Astrocyte of the cerebellum (primary cell): ENCODE measurements at places on chromosomes 16 and 17.

DNA sequence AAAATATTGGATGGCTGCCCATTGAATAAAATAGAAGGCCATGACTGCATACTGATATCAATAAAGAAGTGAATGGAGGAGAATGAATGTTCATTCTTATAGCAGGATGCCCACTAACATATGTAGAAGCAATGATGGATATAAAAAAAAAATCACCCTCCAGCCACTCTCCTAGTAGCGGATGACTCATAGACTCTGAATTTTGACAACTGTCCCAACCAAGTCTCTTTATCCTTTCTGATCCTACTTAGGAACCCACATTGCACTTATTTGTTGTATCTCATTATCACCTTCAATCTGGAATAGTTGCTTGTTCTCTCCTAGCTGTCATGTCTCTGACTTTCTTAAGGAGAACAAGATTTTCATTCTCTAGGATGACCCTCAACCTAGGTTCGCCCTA, 429.9 kb downstream of the HS3ST3B1 start:
- DNase-seq: no peak

DNA sequence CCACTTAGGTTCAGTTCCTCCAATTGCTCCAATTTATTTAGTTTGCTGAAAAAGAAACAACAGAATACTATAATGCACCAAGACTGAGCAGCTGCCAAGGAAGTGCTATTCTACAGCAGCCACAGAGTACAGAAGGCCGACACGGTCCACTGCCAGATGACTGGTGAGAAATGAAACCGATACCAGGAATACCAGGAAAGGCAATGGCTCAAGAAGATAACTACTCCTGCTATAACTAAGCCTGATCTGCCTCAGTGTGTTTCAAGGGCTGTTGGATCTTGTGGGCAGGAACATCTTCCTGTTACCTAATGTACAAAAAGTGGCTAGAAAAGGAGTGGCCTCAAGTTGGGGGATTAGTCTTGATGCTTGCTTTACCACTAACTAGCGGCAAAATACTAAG, 32.8 kb downstream of the MARVELD3 start:
- DNase-seq: no peak

GRCh38 chr16:75130150-75130771, 13.7 kb upstream of the LDHD start:
- no peak for DNase-seq

- DNase-seq: no peak
Observed at GRCh38 chr17:72588561-72588960, 467.7 kb downstream of the SOX9 start.

DNA sequence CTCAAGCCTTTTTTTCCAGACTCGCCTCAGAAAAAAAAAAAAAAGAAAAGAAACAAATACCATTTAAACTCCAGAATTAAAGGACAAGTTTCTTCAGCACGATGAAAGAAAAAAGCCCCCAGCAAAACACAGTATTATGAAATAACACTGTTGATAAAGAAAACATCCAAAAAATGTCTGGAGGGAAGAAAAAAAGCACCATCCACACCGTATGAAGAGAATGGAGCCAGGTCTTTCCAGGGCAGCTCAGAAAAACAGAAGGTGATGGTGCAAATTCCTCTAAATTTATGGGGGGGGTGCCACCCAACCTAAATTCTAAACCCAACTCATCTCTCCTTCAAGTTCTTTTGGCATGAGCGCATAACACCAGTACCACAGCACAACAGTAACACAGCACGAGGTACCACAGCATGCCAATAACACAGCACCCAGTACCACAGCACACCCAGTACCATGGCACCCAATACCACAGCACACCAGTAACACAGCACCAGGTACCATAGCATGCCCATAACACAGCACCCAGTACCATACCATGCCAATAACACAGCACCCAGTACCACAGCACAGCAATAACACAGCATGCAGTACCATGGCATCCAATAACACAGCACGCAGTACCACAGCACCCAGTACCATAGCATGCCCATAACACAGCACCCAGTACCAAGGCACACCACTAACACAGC, 19.0 kb downstream of the AXIN1 start:
- no peak for DNase-seq

- no peak for DNase-seq
Observed at GRCh38 chr17:36631022-36631421, 29.6 kb downstream of the MRM1 start.

- DNase-seq: peak; percentile 50
Observed at GRCh38 chr16:81319221-81319912, 4.6 kb downstream of the GAN start.

GRCh38 chr17:22123536-22124281, 431.4 kb downstream of the KCNJ18 start:
- no peak for DNase-seq

DNA sequence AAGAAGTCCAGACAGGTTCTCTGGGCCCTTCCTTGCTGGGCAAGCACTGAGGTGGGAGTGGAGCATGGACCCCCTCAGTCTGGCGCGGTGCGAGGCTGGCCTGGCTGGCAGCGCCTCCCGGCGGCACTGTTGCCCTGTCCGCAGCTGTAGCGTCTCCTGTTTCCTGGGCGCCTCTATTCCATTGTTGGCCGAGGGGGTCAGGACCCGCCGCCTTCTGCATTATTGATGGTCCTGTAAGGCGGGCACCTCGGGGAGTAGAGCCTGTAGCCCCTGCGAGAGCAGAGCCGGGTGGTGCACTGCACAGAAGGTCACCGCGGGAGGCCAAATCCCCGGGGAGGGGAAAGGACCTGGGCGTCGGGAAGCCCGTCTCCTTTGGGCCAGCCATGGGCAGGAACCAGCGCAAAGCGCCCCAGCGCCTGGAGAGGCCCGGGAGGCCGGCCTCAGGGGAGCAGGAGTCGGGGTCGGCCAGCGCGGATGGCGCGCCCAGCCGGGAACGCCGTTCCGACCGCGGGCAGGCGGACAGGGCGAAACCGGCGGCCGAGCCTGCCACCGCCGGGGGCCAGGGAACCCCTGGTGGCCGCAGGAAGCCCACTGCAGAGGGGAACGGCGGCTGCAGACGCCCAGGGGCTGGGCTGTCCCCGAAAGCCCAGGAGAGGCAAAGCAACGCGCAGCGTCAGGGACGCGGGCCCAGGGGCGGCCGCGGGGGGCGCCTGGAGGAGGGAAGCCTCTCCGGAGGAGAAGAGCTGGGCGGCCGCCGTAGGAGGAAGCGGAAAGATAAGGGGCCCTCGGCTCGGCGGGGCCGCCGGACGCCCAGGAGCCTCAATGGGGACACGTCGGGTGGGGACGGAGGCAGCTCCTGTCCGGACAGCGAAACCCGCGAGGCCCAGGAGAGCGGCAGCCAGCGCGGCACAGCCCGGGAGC, at the start of gene MYO15B:
TSS of gene MYO15B (plus strand) at position 126 of the 921 bp plus-strand sequence. CDS start at position 384, 258 bp downstream.
- no peak for DNase-seq

DNA sequence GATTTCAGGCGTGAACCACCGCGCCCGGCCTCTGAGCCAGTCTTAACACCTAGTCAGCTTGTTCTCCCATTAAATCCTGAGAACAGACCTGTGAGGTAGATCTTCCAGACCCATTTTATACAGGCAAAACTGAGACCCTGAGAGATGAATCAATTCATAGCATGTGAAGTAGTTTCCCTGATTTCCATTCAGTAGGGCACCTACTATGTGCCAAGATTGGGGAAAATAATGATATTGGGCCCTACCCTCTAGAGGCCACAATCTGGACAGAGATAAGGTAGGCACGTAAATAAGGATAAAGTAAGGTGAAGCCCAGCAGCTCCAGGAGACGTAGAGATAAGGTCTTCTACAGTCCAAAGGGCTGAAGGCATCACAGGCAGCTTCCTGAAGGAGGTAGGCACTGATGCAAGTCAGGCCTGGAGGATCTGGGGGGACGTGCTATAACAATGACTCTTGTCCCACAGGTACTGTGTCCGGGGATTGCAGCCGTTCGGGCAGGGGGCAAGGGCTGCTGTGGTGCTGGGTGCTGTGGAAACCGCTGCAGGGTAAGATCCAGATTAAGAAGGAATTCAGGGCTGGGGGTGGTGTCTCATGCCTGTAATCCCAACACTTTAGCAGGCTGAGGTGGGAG, 5.7 kb downstream of the VMO1 start:
- DNase-seq: no peak

- no peak for DNase-seq
Observed at GRCh38 chr17:57636274-57636673, 108.8 kb downstream of the CCDC182 start.

DNA sequence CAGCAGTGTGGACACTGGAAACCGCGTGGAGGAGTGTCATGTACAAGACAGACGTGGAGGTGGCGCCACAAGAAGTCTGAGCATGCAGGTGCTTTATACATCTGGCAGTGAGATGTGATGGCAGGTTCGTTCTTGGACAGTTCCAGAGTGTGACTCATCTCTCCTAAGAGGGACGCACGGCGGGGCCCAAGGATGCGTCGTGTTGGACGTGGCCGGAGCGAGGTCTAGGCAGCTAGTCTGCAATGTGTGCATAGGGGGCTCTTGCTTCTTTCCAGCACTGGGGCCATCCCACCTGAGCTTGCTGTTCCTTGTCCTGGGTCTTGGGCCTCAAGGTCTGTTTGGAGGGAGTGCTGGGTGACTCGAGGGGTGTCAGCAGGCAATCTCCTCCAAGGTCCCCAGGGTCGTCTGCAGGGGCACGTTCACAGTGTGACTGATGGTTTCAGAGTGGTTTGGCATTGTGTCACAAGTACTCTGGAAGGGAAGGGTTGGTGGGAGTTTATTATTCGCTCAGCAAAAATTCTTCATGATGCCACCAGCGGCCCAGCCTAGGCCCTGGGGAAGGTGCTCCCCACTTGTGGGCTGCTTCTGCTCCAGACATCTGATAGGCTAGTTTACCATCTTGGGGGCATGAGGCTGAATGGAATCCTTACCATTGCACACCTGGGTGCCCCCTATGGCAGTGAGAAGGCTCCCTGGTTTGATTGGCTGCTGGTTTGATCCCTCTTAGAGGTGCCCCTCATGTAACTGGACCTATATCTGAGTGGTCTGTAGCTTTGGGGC, 22.1 kb downstream of the SPACA3 start:
- no peak for DNase-seq

DNA sequence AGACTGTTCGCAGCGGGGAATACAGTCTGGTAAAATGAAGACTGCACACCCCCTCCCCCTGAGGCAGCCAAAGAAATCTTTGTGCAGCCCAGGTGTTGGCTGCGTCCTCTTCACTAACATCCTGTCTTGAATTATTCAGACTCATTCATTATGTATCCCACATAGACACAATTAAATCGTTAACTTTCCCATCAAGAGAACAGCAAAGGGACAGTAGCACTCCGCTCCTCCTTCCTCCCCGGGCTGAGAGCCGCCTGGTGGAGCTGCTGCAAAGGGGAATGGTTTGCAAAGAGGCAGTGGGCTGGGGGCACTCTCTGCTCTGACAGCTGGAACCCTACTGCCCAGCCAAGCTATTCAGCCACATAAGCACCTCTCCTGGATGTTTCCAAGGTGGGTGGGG, 290.0 kb upstream of the SOX9 start:
- no peak for DNase-seq

- no peak for DNase-seq
Observed at GRCh38 chr17:63498626-63499195, 21.9 kb downstream of the ACE start.

DNA sequence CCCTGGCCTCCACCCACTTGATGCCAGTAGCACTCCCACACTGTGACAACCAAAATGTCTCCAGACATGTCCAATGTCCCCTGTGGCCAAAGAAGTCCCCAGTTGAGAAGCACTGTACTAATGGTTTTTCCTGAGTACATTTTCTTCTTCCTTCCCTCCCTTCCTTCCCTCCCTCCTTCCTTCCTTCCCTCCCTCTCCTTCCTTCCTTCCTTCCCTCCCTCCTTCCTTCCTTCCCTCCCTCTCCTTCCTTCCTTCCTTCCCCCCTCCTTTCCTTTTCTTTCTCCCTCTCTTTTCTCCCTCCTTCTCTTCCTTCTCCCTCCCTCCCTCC, 76.7 kb upstream of the CDC42EP4 start:
- DNase-seq: no peak

DNA sequence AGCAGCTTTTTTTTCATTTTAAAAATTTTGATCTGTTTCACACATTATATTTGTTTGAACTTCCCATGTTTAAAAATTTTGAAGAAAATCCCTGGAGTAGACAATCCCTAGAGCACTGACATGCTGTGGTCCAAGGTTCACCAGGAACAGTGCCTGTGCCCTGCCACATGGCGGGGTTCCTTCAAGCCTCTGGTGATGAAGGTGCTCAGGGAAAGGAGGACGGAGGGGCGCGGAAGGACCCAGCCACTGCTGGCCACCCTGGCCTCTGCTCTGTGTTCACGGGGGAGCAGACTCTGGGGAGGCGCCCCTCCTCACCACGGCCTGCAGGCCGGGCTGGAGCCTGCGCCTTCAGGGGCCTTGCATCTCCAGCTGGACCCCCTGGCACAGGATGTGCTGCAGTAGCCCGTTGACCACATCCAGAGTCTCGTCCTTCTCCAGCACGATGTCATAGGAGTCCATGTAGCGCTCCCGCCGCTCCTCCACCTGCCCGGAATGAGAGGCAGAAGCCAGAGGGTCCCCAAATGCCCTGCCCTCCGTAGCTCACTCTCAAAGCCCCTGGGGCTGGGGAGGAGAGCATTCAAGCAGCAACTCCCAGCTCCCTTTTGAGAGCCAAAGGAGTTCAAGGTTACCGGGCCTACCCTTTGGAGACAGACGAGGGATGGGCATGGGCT, 10.7 kb downstream of the NT5C3B start:
- DNase-seq: no peak

DNA sequence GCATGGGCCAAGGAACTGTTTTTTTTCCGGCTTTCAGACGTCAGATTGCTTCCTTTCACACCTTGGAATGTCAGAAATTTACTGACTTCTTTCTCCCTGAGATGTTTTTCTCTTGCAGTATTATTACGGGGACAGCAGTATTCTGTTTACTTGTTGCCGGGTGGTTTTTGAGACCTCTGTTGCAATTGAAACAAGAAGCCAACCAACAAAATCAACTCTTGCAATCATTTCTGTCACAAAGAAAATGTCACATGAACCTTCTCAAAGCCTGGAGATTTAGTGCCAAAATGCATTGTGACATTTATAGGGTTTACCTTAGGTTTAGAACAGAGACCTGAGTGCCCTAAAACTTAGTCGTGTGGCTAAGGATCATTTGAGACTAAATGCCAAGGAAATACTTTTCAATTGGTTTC, 174.3 kb downstream of the MAP2K6 start:
- no peak for DNase-seq

DNA sequence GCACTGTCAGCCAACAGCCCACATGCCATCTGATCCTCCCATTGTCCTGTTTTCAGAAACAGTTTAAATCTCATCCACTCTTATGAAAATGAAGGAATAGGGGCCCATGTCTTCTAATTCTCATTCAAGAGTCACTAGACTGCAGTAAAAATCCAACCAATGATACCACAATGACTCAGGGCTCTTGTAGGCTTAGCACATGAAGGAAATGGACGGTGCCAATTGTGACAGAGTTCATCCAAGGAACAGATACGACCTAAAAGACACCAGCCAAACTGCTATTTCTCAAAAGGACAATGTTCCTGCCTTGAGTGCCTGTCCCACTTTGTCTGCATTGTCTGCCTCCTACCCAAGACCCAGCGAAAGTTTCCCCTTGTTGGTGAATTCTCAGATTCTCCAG, 204.8 kb upstream of the COX10 start:
- peak; percentile 41 for DNase-seq

GRCh38 chr17:74177018-74177450, 26.4 kb upstream of the RPL38 start:
- no peak for DNase-seq

- DNase-seq: no peak
Observed at GRCh38 chr16:12425134-12425941, 378.3 kb downstream of the CPPED1 start.
